NCI-H2107 (cell line): ENCODE measurements at places on chromosomes 13 and 19.

GRCh38 chr13:29436291-29436690 lies 159.2 kb downstream of the SLC7A1 start:
- no peak for DNase-seq

DNA sequence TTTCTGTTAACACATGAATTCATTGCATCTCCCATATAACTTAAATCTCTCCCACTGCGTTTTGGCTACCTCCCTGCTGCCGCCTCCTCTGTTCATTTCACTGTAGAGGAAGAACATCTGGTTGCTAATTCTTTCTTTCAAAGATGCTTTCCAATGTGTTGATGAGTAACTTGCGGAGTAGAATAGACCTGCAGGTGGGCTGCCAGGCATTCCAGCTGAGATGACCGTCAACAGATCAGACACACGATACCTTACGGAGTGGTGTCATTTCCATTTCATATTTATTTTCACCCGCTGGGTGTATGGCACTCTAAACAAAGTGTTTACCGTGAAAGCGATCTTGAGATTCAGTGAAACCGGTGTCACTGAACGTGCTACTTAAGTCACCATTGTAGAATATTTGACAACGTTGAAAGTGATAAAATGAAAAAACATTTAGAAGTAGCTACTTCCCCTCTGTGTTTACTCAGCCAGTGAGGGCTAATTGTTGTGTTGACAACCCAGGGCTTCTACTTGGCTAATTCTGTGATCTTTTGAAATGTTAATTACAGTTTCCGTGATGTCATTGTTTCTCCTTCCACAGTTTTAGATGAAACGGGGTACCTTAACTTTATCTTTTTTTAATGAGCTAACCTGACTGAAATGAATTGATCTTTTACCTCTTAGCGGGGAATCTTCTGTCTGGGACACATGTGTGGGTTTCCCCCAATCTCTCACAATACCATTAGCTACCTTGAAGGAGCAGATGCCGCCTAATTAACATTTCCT lies 228.5 kb upstream of the ARGLU1 start:
- no peak for DNase-seq

GRCh38 chr19:51339687-51340656 lies 2.0 kb downstream of the VSIG10L start:
- no peak for DNase-seq

GRCh38 chr13:52617070-52618060 lies 24.9 kb upstream of the HNRNPA1L2 start:
- peak; percentile 78 for DNase-seq

GRCh38 chr19:48493718-48494401 lies 17.8 kb downstream of the LMTK3 start:
- DNase-seq: no peak

GRCh38 chr19:35388277-35389054 lies 17.6 kb downstream of the GPR42 start:
- DNase-seq: no peak

DNA sequence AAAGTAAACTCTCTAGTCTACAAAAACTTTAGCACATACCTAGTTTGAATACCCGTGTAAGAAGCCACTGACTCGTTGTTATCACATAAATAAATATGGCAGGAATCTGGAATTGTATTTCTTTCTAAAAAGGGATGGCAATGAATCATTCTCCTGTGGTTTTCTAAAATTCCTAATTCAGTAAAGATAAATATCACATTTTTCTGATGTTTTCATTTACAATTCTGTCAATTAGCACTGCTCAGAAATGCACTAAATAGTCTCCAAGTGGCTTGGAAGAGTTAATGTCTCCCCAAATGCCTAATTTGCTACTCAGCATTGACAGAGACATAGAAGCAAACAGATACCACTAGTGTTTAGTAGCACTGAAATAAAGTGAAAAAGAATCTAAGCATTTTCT lies 547.7 kb upstream of the SLITRK1 start:
- no peak for DNase-seq

GRCh38 chr13:108981407-108981806 lies 352.0 kb downstream of the MYO16 start:
- no peak for DNase-seq

DNA sequence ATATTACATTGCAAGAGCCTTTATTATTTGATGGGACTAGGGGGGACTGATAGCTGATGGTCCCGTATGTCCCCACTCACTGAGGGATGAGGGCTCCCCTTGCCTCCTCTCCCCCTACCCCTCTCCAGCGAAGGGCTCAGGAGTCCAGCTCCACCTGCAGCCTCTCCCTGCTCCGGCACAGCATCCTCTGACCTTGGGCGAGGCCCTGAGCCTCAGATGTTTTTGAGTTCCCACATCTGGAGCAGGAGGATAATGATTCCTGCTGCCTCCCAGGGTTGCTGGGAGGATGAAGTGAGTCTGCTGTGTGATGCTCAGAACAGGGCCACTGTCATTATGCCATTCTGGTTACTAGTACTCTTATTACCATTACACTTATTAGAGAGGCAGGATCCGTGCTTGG lies 15.0 kb downstream of the PAK4 start:
- no peak for DNase-seq

DNA sequence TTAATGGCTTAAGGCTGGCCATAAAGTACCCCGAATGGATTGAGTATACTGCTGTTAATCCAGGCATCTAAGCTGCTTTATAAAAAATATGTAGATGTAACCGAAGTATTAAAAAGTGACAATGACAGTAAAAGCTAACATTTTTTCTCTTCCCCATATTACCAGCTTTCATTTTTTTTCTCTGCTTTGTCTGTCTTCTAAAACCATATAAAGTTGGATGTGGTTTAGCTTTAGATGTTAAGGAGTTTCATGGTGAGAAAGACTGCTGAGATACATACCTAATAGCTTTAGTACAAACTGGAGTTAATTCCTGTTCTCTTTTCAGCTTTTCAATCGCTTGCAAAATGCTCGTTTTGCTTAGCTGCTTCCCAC lies 838 bp downstream of the AKAP11 start:
- no peak for DNase-seq

DNA sequence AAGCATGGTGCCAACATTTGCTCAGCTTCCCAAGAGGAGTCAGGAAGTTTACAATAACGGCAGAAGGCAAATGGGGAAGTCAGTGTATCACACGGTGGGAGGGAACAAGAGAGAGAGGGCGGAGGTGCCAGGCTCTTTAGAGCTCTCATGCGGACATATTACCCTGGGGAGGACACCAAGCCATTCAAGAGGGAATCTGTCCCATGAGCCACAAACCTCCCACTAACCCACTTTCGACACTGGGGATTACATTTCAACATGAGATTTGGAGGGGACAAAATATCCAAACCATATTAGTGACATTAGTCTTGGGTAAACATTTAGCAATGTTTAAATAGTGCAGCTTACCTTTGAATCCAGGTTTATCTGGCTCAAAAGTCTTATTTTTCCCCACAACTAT lies 69.9 kb downstream of the SLAIN1 start:
- DNase-seq: no peak

GRCh38 chr13:114082849-114083645 lies 49.4 kb downstream of the RASA3 start:
- DNase-seq: no peak

GRCh38 chr13:43191546-43191945 lies 168.2 kb downstream of the DNAJC15 start:
- no peak for DNase-seq

GRCh38 chr19:14093117-14093823 lies 2.7 kb upstream of the SAMD1 start:
- DNase-seq: no peak

GRCh38 chr13:54185101-54185500 lies 1156.5 kb downstream of the OLFM4 start:
- no peak for DNase-seq

- DNase-seq: no peak
Measured at GRCh38 chr19:9865732-9866501, 30.8 kb downstream of the PIN1 start.

- DNase-seq: no peak
Measured at GRCh38 chr13:75785130-75785529, 149.0 kb downstream of the LMO7 start.

- DNase-seq: no peak
Measured at GRCh38 chr13:103521532-103521931, 455.3 kb upstream of the SLC10A2 start.
